Hippocampal formation (tissue), 2 donors: ENCODE measurements at places on chromosomes 2 and 18.

DNA sequence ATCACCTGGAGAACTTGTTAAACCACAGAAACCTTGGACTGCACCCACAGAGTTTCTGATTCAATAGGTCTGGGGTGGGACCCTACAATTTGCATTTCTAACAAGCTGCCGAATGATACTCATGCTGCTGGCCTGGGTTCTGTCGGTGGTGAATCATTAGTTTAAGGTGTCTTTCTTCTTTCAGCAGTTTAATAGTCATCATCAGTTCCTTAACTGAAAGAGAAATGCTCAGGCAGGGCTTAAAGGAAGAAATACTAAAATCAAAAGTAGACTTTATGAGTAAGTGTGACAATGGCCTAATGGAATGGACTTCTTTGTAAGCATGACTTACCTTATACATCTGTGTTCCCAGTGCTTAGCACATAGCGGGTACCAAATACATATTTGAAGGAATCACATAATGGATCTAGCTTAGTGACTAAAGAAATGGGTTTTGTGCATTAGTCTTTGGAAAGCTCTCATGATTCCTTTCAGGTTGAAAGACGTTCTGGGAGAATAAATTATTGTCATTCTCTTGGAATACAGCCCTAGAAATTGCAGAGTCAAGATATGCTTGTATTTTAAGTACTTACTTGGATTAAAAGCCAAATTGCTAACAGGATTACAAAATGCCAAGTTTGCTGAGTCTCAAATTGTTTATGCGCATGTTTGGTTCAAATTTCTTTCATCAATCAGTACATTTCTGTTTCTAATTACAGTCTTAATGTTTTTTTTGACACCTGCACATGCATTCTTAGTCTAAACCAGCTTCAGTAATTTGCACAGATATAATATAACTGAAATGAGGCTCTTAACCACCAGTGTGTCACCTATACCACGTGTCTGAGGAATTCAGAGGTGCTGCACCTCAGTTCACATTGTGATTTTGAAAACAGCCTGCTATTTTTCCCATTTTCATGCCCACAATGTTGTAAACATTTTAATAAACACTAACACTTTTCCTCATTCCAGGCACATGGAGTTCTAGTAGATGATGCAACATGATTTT lies 220.3 kb upstream of the NRP2 start:
- no peak for DNase-seq

DNA sequence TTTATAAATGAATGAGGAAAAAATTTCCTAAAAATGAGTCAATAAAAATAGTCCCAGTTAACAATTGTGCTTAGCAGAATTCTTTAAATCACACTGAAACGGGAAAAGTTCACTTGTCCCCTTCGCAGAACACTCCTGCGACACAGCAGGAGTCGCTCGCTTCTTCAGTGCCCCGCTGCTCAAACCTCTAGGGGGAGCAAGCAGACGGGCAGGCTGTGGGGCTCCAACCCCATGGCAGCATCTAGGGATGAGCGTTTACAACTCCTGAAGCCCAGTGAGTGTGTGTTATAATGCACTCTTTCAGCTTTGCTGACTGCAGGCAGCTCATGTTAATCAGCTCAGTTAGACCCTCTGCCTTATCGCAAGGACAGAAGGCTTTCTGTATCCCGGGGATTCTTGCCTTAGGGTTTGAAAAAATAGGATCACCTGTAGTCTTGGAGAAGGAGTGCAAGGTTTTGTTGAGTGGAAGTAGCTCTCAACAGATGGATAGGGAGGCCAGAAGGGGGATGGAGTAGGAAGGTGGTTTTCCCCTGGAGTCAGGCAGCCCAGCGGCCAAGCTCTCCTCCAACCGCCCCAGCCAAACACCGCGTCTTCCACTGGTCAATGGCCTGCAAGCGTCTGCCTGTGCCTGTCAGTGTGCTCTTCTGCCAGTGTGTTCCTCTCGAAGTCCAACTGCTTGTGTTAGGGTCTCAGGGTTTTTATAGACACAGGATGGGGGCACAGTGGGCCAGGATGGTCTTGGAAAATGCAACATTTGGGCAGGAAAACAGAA lies 1977.7 kb upstream of the LRRTM1 start:
- no peak for DNase-seq

DNA sequence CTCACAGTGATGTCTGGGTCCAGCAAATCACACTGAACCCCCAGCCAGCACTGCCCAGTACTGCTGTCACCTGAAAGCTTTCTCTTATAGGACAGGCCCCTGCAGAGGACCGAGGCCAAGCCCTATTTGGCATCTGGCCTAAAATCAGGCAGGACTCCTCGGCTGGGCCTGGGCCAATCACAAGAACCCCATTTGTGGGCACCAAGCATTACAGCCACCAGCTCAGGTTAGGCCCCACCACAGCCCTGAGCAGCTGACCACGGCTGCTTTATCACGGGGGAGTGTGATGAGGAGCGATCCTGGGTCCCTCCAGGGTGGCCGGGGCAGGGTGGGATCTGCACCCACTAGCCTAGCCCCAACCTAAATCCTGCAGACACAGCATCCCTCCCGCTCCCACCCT lies 8.2 kb downstream of the BIN1 start:
- DNase-seq = no peak

GRCh38 chr2:105929516-105929915 lies 184.8 kb downstream of the NCK2 start:
- DNase-seq = no peak

- DNase-seq = peak; percentile 50
Observed at GRCh38 chr2:71389384-71390072, 57.9 kb downstream of the ZNF638 start.

GRCh38 chr2:237782181-237782580 lies 16.4 kb upstream of the RBM44 start:
- no peak for DNase-seq

DNA sequence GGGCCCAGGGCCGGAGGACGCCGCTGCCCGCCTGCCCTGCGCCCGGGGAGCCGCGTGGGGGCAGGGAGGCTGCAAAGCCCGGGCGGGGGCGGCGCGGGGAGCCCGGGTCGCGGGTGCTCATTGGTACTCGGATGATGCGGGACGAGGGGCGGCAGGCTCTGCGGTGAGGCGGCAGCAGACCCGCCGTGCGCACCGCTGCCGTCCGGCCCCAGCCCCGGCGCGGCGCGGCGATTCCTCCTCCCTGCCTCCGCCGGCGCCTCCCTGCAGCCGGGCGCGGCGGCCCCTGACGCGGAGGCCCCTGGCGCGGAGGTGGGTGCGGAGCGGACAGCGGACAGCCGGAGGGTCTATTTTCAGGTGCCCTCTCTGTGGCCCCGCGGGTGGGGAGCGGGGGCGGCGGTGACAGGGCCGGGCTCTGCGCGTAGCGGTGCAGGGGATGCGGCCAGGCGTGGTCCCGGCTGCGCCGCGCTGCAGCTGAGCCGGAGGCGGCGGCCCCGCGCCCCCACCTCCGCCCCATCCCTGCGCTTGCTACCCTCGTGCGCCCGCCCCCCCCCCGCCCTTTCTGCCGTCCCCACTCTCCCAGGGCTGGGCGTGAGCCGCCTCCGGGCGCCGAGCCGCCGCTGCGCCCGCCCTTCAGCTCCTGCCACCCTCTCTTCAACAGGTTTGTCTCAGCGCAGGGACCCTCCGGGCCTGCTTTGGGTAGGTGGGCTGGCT lies 640 bp downstream of the SPTBN1 start:
- peak; percentile 65 for DNase-seq

- no peak for DNase-seq
Observed at GRCh38 chr2:136065907-136066306, 52.0 kb downstream of the CXCR4 start.

GRCh38 chr2:165655661-165656060 lies 138.4 kb downstream of the GALNT3 start:
- DNase-seq = no peak

GRCh38 chr2:173898178-173898668 lies 67.0 kb downstream of the SP3 start:
- DNase-seq = no peak

DNA sequence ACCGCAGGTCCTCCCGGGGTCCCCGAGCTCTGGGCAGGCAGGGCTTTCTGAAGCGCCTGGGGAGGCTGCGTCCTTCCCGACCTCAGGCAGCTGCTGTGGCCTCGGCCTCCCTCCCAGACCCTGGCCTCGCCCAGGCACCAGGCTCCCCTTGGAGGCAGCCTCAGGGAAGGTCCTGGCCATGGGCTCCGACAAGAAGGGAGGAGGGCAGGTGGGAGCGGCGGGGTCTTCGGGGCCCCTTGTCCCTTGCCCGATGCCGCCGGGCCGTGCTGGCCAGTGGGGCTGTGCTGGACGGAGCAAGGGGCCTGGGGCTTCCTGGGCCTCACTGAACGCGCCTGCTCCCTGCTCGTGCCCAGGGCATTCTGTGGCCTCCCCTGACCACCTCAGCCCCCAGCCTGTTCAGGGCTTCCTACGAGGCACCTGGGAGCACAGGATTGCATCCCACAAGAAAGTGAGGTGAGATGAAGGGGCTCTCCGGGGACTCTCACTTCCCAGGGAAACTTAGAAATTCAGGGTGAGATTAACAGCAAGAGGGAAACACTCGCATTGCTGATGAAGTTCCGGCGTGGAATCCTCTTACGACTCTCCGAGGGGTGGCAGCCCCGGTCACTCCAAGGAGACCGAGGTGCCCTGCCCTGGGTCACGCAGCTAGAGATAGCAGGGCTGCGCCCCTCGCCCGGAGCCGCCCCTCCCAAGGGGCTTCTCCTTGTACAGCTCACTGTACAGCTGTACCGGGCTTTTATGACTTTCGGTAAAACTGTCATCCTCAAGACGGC lies 778 bp downstream of the MFSD2B start:
- DNase-seq = no peak

DNA sequence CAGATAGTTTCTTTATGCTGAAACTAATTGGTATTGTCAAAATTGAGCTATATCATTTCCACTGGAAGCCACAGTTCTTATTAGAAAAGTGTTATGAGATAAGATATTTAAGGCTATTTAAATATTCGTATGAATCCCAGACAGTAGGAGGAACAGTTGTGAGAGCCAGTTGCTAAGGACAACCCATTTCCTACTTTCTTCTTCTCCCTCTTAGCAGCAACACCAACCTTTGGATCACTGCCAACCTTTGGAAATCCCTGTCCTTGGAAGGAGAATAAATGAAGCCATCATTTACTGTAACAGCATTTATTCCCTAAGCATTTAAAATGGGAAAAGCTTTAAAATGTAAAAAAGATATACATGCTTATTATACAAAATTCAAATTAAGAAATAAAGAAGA lies 85.8 kb downstream of the PLCL1 start:
- DNase-seq = no peak

DNA sequence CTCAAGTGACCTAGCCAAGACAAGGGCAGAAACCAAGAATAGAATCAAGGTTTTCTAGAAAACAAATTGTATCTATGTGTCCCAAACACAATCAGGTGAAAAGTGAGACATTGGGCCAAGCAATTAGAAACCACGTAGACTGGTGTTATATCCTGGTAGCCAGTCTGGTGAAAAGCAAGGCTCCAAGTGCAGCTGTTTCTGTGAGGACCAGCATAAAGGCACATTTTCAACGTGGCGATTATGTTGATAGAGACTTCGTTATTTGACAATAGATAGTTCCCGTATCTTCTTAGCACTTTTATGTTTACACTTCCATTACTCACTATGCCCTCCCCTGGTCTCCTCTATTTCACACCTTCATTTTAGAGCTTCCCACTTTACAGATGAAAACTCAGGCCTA lies 103.2 kb upstream of the ZFP36L2 start:
- DNase-seq = no peak

GRCh38 chr2:172921532-172922236 lies 154.0 kb upstream of the MAP3K20 start:
- DNase-seq = no peak

DNA sequence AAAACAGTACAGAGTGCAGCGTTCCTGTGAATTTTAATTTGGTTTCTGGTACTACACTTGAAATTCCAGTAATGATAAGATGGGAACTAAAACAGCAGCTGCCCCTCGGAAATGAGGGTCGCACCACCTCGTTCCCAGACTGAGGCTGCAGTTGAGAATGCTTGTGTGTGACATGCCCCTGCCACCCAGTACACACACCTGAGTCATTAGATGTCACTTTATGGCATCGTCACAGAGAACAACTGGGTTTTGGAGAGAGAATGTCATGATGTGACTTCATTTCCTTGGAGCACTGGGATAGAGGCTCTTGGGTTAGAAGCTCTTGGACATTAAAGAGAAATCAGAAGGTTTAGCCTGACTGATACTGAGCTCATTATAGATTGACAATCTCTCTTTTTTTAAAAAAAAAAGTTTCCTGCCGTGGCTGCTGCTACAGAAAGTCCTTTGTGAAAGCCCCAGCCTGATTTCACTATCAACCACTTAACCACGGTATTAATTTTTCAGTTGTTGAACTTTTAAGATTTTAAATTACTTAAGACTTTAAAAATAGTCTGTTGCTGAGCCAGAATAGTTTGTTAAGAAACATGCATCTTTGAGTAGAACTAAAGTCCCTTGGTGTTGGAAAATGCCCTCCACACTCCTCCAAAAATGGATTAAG lies 24.5 kb downstream of the BCL2L11 start:
- no peak for DNase-seq

DNA sequence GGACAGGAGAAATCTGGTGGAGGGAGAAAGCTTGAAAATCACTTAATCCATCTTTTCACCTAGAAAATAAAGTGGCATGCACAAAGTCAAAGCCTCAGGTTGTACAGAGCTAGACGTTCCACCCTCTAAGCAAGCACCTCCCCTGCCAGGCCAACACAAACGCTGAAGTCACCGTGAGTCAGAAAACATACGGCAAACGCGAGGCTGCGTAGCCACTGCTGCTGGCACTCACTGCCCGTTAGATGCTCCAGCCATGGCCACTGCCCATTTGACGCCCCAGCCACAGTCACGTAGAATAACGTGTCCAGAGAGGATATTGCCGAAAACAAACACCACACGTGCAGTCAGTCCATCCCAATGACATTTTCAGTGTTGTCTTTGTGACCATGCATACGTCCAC lies 209.7 kb upstream of the PXDN start:
- no peak for DNase-seq

- DNase-seq = no peak
Observed at GRCh38 chr2:96877631-96878092, 7.8 kb upstream of the SEMA4C start.

- DNase-seq = no peak
Observed at GRCh38 chr18:7676253-7676873, 109.2 kb downstream of the PTPRM start.

DNA sequence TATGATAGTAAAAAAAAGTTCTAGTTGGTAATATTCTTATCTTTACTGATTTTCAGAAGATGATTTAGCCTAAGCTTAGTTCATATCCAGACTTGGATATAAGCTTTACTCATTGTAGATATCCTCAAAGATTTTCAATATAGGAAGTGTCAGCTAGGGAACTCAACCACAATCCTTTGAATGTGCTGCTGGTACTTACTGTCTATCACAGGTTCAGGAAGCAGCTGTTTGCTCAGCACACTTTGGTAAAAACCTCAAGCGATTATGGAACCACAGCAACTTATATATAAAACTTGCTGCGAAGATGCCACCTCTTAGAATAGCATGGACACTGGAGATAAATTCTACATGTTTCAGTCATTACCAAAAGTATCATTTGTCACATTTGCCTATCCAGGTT lies 60.1 kb upstream of the TNFRSF11A start:
- no peak for DNase-seq

- DNase-seq = no peak
Observed at GRCh38 chr2:185785851-185786473, 47.4 kb downstream of the FSIP2 start.

GRCh38 chr18:48229552-48229981 lies 179.6 kb downstream of the ZBTB7C start:
- no peak for DNase-seq
